ENCODE measurements at places on chromosomes 4 and X. TPM values are rescaled to one million over a fixed set of nuclear protein-coding genes. Genes with fewer than 3 reads are reported as not detected.

GRCh38 chr4:41015016-41015675 lies 199.2 kb downstream of the APBB2 start:
- no peak for DNase-seq

- DNase-seq = no peak
Observed at GRCh38 chr4:40357738-40358137, 22.6 kb downstream of the CHRNA9 start.

GRCh38 chr4:183388777-183389176 lies 55.7 kb upstream of the CDKN2AIP start:
- no peak for DNase-seq

DNA sequence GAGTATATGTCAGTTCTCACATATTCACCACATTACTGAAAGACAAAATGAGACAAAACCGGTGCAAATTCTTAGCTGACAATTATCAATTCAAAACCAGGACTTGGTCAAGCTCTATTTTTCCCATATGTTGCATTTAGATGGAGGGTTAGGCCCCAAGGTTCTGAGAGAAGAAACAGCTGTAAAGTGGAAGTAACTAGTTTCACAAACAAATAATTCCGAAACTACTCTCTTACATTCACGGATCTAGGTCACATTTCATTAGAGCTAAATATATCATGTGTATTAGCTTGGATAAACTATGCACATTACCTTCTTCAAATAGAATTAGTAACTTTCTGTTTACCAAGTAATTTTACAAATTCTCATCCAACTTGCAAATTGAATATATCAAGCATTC lies 3.7 kb upstream of the GABRA2 start:
- DNase-seq = no peak

The TRIM2 gene
- 0.09 TPM for total RNA-seq

GRCh38 chrX:153794897-153795816 lies 689 bp downstream of the SSR4 start:
- DNase-seq = no peak

DNA sequence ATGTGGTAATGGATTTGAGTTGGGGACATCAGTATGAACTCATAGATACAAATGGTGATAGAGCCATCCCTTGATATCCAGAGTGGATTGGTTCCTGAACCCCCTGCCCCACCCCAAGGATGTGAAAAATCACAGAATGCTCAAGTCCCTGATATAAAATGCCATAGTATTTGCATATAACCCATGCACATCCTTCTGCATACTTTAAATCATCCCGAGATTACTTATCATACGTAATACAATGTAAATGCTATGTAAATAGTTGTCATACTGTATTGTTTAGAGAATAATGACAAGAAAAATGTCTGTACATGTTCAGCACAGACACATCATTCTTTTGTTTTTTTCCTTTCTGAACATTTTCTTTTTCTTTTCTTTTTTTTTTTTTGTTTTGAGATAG lies 18.9 kb upstream of the SEPTIN11 start:
- DNase-seq = no peak

The ARAP2 gene
- 0.22 TPM for total RNA-seq

The ZMYM3 gene
- total RNA-seq = 36.3 TPM

DNA sequence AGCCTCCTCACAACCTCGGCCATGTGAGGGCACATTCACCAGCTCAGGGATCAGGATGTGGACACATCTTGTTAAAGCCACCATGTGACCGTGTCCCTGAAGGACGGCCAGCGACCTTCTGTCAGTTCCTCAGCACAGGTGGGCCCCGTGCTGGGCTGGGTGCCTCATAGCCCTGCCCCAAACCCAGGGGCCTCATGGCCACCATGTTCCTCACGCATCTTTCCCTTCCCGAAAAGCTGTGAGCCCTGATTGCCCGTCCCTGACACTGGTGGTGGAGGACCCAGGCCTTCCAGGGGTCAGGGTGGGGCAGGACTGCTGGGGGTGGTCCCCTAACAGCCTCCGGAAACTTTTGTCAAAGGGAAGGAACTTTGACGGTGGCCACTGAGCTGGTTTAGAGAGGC lies 60.1 kb upstream of the ADRA2C start:
- no peak for DNase-seq

DNA sequence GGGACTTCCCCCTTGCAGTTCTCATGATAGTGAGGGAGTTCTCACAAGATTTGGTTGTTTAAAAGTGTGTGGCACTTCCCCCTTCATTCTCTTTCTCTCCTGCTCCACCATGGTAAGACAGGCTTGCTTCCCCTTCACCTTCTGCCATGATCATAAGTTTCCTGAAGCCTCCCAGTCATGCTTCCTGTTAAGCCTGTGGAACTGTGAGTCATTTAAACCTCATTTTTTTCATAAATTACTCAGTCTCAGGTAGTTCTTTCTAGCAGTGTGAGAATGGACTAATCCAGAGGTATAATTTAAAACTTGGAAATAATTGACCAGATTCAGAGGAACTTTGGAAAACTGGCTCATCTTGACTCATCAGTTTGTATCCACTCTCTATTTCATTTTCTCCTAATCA lies 129.0 kb downstream of the TMEM47 start:
- no peak for DNase-seq

GRCh38 chr4:82553020-82553419 lies 8.8 kb downstream of the TMEM150C start:
- no peak for DNase-seq

The ADAM29 gene
- total RNA-seq = not detected

GRCh38 chr4:138290805-138291204 lies 48.7 kb upstream of the SLC7A11 start:
- DNase-seq = no peak

Data from K562 (cell line).